ENCODE measurements at places on chromosomes 3 and 15.

- DNase-seq: no peak
Observed at GRCh38 chr15:96316953-96317629, 13.4 kb upstream of the NR2F2 start.

- no peak for DNase-seq
Observed at GRCh38 chr15:55530861-55531313, 22.9 kb upstream of the DNAAF4 start.

- no peak for DNase-seq
Observed at GRCh38 chr15:99683000-99683670, 50.1 kb downstream of the LYSMD4 start.

DNA sequence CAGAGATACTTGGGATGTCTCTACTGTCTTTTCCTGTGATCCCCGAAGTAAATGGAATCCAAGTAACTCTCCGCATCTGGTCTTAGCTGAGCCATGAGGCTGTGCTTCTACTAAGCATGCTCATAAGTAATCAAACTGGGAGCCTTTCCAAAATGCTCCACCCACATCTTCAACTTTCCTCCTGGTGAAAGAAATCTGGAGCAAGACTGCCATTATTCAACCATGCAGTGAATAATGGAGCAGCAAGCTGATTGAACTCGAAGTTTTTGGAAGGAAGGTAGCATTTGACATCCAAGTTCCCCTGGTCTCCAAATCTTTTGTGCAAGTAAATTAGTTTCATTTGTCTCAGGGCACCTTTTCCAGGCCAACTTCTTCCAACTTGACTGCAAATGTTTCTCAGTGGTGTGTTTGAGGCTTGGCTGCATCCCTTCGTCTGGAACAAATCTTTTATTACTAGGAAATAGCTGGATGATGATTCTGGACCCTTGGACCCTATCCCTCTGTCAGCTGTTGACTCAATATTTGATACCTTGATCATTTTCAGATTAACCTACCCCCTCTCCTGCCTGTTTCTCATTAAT lies 19.4 kb downstream of the GXYLT2 start:
- no peak for DNase-seq

DNA sequence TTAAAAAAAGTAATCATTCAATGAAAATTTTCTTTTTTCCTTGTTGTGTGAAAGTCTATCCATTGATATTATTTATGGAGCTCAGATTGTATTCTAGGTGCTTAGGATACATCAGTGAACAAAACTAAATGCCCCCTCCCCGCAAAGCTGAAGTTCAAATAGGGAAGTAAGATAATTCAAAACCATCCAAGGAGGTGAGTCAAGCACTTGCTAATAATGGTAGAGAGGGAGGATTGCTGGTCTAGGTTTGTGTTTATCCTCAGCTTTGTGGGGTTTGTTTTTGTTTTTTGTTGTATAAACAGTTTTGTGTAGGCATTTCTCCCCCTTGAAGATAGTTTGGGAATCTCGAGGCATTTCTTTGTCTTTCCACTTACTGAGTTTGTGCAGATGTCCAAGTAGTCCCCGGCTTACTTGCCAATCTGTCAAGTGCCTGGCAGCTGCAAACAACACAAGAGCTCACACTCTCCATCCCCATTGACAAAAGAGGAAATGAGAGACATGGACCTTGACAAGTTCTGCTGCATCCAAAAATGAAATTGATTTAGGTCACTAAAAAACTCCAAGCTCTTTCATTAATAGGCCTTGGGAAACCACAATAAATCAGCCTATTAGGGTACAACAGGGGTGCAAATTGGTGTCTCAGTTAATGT lies 575.8 kb upstream of the TBL1XR1 start:
- DNase-seq: no peak

DNA sequence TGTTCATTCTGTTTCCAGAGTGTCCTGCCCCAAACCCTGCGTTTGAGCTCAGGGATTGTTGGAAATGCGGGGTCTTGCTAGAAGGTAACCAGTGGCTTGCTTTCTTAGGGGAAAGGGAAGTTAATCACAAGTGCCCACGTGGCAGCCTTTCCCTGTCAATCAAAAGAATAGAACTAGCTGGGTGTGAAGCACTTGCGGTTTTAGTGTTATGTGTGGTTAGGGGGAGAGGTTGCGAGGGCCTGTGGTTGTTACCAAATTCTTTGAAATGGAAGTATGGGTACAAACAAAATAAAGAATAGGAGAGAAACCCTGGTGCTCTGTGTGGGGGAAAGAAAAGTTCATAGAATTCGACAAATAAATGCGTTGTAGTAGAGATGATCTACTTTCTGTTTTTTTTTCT lies 67.6 kb downstream of the FNDC3B start:
- no peak for DNase-seq

DNA sequence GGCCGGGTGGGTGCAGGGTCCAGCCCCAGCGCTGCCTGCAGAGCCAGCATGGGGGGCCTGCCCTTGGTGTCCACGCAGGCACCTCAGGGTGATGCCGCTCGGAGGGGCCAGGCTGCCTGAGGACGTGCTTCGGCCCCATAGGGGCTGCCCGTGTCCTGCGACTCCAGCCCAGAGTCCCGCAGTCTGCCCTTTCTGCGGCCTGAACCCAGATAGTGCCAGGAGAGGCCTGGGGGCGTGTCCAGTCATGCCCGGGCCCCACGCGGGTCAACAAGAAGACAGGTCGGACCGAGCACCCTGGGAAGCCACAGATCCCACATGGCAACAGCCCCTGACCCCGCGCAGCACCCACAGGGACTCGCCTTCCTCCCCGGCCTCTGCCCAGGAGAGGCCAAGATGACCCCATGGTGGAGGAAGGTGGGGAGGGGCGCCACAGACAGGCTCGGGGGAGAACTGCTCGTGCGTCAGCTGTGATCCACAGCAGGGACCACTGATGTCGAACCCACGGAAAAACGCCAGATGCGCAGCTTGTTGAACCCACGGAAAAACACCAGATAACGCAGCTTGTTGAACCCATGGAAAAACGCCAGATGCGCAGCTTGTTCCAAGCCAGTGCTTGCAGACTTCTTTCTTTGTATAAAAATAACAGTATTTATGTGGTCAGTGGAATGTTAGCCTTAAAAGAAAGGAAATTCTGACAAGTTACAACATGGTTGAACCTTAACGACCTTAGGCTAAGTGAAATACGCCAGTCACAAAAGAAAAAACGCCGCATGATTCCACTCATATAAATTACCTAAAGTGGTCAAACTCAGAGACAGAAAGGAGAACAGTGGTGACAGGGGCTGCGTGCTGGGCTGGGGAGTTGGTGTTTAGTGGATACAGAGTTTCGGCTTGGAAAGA lies 28.5 kb downstream of the CYFIP1 start:
- no peak for DNase-seq

DNA sequence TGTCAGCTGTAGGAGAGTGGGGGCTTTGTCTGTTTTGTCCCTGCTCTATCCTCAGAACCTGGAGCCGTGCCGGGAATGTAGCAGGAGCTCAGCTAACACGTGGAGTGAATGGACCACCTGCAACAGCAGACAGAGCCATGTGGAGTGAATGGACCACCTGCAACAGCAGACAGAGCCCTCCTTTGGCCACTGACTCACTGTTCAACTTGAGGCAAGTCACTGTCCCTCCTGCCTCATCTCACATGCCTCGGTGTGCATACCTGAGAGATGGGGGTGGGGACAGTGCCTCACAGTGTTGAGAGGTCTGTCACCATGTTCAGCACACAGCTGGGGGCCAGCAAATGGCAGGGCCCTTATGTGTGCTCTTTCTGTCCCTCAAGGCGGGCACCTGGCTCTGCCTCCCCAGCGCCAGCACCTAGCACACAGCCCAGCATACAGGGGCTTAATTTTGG lies 27.9 kb downstream of the FEM1B start:
- no peak for DNase-seq
